KBM-7 (cell line): ENCODE measurements at places on chromosomes 12 and 14.
A peak's percentile ranks its signal among the peaks of the same experiment; 100 is the strongest.

GRCh38 chr14:95041477-95042020, 115.8 kb downstream of the DICER1 start:
- no peak for DNase-seq

- no peak for DNase-seq
Measured at GRCh38 chr12:105047308-105047707, 37.0 kb downstream of the ALDH1L2 start.

GRCh38 chr12:28998662-28999120, 150.4 kb upstream of the FAR2 start:
- peak; percentile 33 for DNase-seq

DNA sequence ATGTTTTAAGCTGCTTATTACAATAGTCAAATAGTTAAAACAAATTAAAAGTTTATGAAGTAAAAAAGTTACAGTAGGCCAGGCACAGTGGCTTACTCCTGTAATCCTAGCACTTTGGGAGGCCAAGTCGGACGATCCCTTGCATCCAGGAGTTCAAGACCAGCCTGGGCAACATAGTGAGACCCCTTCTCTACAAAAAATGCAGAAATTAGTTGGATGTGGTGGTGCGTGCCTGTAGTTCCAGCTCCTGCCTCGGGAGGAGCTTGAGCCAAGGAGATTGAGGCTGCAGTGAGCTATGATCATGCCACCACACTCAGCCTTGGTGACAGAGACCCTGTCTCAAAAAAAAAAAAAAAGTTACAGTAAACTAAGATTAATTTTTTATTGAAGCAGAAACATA, 142.6 kb downstream of the MIPOL1 start:
- no peak for DNase-seq

DNA sequence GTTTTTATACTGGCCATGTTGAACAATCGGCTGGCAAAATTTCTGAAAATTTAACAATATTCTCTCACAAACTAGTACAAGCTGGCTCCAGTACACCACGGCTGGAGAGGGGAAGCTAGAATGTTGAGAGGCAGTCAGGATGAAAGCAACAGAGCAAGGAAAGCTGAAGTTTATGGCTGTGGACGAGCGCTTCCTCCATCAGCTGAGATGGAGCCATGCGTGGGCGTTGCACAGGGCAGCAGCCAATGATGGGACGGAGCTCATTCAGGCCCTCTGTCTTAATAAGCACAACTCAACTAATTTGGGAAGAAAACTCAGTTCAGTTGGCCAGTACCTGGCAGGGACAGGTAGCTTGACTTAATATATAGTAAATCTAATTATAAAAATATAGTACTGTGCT, 14.1 kb upstream of the DCP1B start:
- no peak for DNase-seq

- DNase-seq = no peak
Measured at GRCh38 chr14:91175291-91176201, 61.7 kb downstream of the DGLUCY start.

DNA sequence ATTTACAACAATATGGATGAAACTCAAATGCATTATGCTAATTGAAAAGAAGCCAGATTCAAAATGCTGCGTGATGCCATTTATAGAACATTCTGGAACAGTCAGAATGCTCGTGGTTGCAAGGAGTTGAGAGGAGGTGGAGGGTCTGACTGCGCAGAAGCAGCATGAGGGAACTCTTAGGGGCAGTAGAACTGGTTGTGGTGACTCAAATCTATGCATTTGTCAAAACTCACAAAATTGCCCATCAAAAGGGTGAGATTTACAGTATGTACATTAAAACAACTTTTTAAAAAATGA, 113.7 kb upstream of the PDZRN4 start:
- DNase-seq = no peak

GRCh38 chr14:68981139-68981538, 2.0 kb upstream of the ACTN1 start:
- DNase-seq = no peak

DNA sequence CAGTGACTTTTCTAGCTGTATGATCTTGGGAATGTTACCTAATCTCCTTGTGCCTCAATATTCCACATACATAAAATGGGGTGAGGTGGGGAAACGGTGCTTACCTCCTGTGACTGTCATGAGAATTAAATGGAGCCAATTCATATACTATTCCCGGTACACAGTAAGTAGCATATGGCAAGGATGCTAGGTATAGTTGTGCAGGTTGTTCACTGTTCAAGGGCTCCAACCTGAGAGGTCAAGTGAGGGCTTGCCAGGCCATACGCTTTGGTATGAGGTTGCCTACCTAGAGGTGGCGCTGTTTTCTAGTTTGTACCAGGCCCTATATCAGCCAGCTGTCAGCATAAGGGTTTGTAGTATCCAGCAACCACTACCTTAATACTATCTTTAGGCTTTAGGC, 3.6 kb upstream of the BATF start:
- DNase-seq = peak; percentile 58

GRCh38 chr12:7127916-7128626, 618 bp downstream of the RBP5 start:
- DNase-seq = no peak

DNA sequence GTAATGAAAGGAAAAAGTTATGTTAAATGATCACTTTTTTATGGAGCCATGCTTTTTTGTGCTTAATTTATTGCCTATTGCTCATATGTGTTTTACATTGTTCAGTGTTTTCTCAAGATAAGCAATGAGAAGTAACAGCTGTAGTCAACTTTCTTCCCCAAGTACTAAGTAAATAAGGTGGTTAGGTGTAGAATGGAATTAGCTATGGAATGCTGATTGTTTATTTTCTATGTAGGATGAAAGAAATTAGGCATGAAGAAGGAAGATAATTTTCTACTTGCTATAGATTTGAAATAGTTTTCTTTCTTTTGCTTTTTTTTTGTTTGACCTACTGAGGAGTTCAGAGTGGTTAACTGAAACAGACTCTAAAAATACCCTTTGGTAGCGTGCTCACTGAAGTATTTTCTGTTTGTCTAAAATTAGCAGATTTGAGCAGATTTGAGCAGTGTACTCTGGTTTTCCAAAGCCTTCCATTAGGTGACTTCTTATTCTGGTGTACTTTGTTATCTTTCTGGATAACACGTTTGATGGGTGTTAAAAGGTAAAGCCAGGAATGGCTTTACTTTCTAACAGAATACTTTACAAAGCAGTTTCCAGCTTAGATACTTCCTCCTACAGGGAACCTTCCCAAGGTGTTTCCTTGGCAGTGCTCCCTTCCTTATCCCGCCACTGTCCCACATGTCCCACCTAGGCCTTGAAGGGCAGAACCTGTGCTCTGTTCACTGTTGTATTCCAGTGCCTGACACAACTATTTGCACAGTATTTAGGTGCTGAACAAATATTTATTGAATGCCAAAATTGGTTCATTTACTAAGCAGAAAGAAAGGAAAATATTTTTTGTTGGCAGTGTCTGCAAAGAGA, 56.0 kb downstream of the RASSF3 start:
- DNase-seq = no peak

DNA sequence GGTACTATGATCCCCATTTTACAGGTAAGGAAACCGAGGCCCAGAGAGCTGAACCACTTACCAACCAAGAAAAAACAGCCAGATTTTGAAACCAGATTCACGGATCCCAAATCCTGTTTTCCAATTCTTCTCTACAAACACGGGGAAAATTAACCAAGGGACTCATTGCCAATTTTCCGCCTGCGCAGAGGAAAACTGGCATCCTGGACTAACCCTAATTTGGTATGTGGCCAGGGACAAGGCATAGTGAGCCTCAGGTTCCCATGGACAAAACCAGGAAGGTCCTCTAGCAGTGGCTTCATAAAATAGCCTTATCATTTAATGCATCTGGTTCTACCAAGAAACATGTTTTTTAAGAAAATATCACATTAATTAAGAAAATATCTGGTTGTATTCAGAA, 517.3 kb downstream of the MED13L start:
- no peak for DNase-seq

DNA sequence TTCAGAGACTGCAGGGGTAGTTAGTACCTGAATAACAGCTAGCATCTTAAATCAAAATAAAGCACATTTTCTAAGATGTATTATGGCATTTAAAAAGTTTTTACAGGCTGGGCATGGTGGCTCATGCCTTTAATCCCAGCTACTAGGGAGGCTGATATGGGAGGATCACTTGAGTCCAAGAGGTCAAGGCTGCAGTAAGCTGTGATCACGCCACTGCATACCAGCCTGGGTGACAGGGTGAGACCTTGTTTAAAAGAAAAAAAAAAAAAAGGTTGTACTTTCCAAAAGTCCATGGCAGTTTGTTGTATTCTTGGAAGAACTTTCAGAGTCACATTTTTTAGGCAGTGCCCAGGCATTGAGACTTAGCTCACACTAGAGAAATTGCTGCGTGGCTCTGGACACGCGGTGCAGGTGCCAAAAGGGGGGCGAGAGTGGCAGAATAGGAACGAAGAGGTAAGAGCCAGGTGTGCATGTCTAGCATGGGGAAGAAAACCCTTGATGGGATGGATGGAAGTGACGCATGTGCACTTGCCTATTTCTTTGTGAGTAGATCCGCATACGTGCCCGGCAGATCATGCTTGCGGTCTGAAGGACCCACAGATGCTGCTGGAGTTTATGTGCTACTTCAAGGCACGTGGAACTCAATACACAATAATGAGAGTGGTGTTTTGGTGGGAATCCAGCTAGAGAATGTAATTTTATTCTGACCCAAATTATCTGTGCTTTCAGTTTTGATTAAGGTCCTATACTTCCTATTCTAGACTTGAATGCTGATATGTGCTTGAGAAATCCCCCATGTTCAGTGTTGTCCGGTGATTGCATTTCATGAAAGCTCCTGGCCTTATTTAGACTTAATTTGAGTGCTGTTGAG, 11.9 kb downstream of the ANKRD13A start:
- DNase-seq = no peak

GRCh38 chr12:62834971-62835547, 99.9 kb downstream of the PPM1H start:
- no peak for DNase-seq

GRCh38 chr14:63964113-63964512, 111.3 kb downstream of the SYNE2 start:
- DNase-seq = no peak

DNA sequence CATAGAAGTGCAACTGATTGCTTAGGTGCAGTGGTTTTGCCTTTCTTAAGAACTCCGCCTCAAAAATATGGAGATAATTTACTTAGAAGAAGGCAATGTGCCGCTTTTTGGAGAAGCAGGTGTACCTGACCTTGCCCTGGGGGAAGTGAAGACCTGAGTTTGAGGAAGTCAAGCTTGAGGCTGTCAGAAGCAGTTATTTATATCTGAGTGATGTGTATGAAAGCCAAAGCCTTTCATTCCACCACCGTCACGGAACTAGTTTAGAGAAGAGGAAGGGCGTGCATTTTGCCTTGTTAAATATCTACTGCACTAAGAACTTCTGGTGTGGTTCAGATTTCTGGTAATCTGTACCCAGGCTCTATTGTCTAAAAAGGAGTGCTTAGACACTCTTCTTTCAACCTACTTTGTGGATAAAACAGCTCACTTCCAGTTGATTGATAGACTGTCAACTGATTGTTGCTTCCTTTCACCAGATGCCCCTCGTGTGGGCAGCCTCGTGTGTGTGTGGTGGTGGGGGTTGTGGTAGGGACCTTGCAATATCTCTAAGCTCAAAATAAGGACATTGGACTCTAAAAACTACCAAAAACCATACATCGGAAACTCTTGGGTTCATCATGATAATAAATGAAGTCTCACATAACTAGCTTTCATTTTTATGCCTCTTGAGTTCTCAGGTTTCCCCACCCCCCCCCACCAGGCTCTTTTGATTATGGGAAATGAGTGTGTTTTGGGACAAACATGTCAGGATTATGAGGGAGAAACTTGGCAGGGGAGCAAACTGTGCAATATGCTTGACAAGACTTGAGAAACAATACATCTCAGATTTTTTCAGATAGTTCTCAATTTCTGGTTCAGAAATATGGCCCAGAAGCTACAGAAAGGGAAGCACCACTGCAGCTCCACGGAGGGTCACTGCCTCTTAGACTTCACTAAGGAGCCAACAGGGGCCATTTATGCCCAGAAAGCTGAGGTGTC, 78.6 kb downstream of the ARF6 start:
- peak; percentile 91 for DNase-seq

DNA sequence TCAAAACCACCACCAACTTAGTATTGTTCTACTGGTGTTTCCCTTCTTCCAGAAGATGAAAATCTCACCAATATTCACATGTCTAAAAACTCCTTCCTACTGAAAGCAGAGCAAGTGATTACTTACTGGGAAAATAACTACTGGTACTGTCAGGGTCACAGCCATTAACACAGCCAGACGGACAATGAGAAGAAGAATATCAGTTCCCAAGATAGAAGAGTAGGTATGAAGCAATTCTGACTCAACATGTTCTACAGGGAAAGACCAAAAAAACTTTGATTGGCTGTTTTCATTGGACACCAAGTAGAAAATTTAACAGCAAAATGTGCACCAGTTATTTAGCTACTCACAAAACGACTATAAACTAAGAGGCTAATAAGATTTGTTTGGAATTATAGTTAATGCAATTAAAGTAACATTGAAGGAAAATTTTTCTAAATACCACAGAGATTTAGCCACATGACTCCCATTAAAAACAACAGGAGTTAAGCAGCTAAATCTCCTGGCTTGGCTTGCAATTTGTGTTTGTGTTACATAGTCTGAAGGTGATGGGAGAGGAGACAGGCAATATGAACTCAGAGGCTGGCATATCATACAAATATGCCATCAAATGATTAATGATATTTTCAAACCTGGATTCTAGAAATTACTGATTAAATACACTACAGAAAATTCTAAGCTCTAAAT, 9.5 kb downstream of the SLC38A2 start:
- DNase-seq = no peak
